ENCODE measurements at places on chromosomes 11 and 22. TPM values are rescaled to one million over a fixed set of nuclear protein-coding genes. Genes with fewer than 3 reads are reported as not detected.

The C11orf65 gene
- 0.45 TPM for polyA plus RNA-seq

DNA sequence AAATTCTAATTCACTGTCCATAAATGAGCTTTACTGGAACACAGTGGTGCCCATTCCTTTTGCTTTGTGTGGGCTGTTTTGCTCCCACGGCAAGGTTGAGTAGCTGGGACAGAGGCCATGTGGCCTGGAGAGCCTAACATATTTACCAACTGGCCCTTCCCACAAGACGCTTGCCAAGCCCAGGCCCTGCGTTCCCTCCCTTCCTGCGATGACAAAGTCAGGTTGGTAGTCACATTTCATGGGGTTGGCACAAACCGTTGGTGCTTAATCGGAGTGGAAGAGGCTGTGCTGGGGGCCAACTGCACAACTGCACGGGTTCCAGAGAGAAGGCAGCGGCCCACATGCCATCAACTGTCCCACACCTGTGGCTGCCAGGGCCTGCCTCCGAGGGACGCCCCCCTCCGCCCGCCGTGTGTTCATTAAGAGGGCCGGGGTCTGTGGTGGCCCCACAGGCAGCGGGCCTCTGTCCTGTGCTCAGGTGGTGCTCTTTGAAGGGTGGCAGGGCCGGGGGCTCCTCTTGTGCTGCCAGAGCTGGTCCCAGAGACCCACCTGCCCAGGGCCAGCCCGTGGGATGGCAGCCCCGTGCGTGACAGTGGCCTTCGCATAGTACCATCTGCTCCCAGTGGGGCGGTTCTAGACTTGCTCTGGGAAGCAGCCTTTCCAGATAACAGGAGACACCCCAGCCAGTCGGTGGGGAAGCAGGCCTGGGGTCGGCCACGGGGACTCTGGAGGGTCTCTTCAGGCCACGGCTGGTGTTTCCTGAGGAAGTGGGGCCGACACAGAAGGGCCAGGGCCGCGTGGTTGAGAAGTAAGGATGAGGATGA, 81.5 kb upstream of the CLDN5 start:
- no peak for DNase-seq

The CRELD2 gene
- polyA plus RNA-seq = 56.4 TPM

The OR52E8 gene
- not detected for polyA plus RNA-seq

The ANO3 gene
- 0.19 TPM for polyA plus RNA-seq

The TMEM45B gene
- 2.5 TPM for polyA plus RNA-seq

The NOX4 gene
- 0.33 TPM for polyA plus RNA-seq

DNA sequence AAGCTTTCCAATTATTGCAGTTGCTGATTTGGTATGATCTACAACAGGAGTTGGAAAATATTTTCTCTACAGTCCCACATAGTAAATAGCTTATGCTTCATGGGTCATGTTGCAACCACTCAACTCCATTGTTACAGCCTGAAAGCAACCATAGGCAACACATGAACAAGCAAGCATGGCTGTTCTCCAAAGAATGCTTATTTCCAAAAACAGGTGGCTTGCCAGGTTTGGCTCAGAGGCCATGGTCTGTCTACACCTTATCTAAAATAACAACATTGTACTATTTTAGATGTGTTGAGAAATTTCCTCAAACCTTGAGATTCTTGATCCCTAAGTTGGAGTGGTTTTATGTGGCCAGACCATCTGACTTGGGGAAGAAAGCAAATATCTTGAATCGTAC, 153.9 kb upstream of the MPPED2 start:
- DNase-seq = no peak

DNA sequence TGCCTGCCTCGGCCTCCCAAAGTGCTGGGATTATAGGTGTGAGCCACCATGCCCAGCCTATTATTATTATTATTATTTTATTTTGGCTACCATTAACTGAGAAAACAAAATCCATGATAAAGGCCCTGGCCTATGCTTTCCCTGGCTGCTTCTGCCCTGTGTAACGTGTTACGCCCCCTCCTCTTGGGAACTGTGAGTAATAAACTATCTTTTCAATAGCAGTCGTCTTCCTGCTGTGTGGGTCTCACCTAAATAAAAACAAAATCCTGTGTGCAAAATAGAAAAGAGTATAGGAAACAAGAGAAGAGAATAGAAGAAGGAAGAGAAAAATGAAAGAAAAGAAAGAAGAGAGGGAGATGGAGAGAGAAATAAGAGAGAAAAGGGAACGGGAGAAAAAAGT, 237.0 kb downstream of the MIAT start:
- DNase-seq = no peak

The CNGA4 gene
- 0.14 TPM for polyA plus RNA-seq

The SHANK3 gene
- 18.9 TPM for polyA plus RNA-seq

DNA sequence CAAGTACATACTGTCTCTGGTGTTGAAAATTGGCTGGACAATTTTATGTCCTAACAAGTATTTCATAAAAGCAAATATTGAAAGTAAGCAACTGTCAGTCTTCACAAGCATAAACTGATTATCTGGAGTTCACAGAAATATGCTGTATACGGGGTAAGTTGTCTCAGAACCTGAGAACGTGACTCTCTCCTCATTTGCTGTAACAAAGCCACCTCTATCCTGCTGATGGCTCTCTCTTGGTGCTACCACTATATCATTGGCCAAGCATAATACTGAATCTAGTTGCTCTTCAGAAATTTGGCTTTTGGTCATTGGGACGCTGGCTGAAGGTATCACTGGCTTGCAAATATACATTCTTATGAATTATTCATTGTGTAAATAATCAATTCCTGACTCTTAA, 1078.0 kb downstream of the LRRC4C start:
- DNase-seq = no peak

DNA sequence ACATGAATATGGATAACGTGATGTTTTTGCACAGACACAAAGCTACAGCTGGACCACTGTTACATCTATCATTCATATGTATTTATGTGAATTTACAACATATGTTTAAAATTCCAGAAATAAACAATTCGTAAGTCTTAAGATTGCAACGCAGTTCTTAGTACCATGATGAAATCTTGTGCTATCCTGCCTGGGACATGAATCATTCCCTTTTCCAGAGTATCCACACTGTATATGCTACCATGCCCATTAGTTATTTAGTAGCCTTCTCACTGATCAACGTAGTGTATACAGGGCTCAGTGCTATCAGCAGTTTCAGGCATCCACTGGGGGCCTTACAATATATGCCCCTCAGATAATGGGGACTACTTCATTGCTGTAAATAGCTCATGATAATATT, 4.3 kb downstream of the ATL3 start:
- no peak for DNase-seq

The OR51I1 gene
- not detected for polyA plus RNA-seq

Measured in pancreas (tissue), 10 donors.